ENCODE measurements at places on chromosomes 1 and 21.

- DNase-seq, result no peak
These were observed 923 bp upstream of the SHC1 start for GRCh38 chr1:154971341-154971998.

GRCh38 chr1:11925938-11926292 is 312 bp downstream of the KIAA2013 start:
- DNase-seq, result no peak

- no peak for DNase-seq
These were observed 35.1 kb downstream of the YARS1 start for GRCh38 chr1:32782086-32782485.

DNA sequence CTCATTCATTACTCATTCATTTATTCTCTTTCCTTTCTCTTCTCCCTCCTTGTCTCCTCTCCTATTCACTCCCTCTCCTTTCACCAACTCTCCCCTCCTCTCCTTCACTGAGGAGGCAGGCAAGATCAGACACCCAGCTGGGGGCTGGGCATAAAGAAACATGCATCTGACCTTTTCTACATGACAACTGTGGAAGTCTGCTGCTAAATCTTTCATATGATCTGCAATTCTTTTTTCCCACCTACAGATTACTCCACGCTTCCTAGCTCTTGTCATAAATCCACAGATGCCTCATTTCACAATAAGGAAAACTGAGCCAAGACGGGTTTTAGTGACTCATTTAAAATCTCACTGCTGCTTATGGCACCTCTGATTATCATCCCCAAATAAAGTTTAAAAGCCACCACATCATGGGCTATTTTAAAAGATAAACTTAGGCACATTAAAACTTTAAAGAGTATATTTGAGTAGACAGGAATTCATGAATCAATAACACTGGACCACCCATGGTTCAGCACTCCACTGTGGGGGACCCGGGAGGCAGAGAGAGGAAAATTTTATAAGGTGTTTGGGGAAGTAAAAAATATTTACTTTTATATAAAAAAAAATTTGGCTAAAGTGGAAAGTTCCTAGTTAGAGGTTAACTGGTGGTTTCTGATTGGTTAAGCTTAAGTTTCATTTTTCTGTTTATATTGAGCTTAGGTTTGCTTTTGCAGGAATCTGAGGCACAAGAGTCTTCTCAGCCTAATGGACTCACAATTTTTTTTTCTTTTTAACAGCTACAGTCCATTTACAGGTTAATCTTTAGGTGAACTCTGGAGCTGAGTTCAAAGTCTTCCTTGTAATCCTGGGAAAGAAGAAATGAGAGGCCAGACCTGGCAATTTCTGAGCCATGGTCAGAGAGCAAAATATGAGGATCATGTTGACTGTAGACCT is 55.8 kb upstream of the DNAH14 start:
- DNase-seq, result peak; percentile 79

DNA sequence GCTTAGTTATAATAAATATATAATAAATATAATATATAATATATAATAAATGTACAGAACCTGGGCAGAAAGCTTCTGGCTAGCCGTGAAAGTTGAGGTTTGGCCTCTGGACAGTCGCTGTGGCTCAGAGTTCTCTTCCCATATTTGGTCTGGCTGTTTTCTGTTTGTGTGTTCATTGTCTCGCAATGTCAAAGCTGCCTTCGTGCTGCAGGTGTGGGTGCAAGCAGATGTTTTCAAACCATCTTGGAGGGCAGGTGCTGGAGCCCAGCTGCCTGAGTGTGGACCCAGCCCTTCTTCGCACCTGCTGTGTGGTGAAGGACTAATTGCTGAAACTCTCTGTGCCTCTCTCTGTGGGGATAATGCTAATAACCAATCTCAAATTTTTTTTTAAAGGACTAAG is 3.6 kb upstream of the CSTB start:
- DNase-seq, result no peak

- peak; percentile 98 for DNase-seq
These were observed 21.7 kb upstream of the IRF2BP2 start for GRCh38 chr1:234631721-234632125.

- no peak for DNase-seq
These were observed 27.0 kb upstream of the SERBP1 start for GRCh38 chr1:67457247-67457646.

GRCh38 chr1:198794498-198794897 is 155.7 kb downstream of the PTPRC start:
- DNase-seq, result peak; percentile 25
